Hindlimb muscle (tissue), 1 donor: ENCODE measurements at places on chromosomes 16 and 17.

DNA sequence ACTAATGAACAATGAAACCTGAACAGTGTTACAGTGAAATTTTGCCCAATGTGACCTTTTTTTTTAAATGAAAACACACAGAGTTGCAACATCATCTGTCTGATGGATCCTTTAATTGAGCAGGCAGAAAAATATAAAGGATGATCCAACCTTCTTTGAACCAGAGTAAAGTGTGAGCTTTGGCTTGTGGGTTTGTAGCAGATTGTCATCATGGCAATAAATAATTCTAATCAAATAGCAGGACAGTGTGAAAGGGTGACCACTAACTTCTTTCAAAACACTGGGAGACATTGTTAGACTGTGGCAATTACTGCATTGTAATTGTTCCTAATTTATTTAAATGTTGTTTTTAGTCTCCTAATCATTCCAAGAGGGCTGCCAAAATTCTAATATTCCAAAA is 197.2 kb downstream of the CHD9NB start:
- DNase-seq, result no peak

DNA sequence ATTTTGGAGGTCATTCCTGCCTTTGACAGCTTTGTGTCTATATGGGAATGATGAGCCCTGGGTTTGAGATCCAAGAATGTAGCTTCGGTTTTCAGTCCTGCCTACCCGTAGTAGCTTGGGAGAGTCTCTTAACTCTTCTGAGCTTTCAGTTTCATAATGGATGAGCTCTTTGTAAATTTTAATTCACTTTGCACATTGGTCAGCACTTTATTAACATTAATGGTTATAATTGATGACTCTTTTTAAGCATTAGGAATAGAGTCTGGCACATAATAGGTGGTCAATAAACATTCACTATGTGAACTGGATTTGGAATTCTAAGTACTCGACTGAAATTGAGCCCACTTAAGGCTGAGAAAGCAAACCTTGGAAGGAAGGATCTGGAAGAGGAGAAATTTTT is 17.3 kb downstream of the GPR139 start:
- no peak for DNase-seq

DNA sequence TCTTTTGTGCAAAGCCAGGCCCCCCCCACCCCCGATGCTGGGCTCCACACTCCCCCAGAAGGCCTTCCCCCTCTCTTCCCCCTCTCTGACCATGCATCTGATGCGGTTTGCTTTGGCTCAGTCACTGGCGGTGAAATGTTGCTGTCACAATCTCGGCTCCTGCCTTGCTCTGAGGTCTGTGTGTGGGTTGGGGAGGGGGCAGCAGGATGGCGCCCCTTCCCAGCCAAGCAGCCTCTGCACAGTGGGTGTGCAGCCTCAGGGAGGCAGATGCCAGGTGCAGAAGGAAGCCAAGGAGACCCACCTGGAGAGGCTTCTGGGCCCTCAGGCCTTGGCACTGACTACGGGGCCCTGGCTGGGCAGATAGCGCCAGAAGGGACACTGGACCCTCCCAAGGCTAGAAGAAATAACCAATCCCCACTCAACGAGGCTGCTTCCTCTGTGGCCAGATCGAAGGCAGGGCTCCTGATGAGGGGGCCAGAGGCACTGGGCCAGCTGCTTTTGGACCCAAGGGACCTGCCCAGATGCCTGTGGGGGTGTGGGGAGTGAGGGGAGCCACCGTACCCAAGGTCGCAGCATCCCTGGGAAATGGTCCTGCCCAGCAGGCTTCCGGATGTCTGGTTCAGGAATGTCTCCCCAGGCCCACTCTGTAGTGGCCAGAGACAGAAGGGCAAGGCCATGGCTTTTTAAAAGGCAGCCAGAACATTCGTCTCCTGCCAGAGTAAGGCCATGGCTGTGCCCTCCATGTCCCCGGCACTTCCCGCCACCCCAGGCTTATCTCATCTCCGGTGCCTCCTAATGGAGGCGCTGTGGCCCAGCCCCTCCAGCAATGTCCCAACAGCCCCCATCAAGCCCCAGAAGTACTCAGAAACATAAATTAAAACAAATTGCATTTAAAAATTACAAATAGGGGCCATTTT is 43.4 kb upstream of the SLC38A10 start:
- DNase-seq, result no peak

DNA sequence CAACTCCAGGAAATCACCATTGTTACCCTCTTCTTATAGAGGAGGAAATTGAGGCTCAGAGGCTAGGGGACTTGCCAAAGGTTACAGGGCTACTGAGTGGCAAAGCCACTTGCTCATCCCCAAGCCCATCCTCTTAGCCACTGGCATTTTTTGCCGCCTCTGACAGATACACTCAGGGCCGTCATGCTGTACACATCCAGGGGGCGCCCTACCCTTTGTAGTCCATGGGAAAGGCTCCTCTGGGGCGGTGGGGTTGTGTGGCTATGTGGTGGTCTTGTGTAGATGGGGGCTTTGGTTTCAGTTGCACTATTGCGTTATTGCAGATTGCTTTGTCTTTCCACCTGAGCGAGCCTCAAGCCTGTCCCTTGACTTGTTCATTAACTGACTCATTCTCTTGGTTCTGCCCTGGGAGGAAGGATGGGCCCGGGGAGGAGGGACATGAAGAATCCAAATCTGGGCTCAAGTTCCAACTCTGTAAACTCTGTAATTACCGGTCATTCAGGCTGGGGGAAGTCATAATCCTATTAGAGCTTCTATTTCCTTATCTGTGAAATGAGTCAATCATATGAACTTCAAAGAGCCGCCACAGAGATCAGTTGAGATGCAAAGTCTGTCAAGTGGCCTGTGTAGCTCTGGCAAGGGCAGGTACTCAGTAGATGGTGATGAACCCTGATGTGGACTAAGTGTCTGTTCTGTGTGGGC is 2.8 kb downstream of the NOS2 start:
- no peak for DNase-seq

DNA sequence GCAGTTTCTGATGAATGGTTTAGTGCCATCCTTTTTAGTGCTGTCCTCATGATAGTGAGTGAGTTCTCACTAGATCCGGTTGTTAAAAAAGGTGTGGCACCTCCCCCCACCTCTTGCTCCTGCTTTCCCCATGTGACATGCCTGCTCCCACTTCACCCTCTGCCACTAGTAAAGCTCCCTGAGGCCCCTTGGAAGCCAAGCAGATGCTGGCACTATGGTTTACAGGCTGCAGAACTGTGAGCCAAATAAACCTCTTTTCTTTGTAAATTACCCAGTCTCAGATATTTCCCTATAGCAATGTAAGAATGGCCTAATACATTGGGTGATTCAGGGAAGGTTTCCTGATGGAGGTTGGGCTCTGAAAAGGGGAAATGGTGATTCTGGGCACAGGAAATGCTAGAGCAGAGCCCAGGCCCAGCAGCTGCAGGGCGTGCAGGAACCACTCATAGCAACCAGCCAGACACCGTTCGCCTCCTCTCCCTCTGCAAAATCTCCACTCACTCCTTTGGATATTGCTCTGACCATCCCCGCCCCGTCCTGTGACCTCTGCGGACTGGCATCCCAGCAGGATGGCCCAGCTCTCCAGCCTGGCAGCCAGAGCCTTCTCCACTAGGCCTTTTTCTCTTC is 2.6 kb upstream of the ADORA2B start:
- DNase-seq, result no peak

DNA sequence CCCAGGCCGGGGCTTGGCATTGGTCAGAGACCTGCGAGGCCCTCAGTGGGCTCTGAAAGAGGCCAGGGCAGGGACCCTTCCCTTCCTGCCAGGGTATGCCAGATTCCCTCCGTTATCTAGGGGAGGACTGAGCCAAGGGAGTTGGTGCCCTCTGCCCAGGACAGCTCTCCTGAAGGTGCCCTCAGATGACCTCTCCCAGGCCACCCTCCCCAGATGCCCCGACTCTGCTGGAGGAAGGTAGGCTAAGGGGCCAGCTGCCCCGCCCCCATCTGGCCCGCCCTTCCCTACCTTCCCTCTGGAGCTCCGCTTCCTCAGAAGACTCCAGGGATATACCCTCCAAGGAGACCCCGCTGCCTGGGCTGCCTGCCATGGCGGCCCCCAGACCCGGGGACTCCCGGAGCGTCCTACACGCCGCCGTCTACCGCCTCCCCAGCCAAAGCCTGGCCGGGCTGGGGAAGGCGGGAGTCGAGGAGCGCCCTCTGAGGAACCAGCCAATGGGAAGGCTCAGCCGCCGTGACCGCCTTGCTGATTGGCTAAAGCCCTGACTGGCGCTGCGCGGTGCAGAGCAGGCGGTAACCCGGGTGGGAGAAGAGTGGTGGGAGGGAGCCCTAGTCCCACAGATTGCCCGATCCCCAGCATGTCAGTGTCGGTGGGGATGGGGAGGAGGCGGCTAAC is 7.0 kb downstream of the MPP2 start:
- peak; percentile 86 for DNase-seq

DNA sequence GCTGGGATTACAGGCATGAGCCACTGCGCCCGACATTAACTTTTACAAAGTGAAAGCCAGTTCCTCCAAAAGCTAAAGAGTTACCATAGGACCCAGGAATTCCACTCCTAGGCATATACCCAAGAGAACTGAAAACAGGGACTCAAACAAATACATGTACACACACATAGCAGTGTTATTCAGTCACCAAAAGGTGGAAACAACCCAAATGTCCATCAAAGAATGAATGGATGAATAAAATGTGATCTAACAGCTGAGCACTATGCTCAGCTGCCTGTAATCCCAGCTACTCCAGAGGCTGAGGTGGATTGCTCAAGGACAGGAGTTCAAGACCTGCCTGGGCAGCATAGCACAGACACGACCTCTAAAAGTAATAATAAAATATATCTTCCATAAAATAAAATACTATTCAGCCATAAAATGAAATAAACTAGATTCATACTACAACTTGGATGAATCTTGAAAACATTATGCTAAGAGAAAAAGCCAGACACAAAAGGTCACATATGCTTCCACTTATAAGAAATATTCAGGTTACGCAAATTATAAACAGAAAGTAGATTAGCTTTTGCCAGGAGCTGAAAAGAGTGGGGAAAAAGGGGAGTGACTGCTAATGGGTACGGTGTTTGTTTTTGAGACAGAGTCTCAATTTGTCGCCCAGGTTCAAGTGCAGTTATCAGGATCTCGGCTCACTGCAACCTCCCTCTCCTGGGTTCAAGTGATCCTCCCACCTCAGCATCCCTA is 9.3 kb upstream of the USP7 start:
- no peak for DNase-seq

- no peak for DNase-seq
Observed at GRCh38 chr16:35598696-35599332, 2139.4 kb downstream of the TP53TG3F start.
